ENCODE measurements at places on chromosomes 5 and 9.

GRCh38 chr9:21751998-21752397 is 50.4 kb upstream of the MTAP start:
- no peak for DNase-seq

DNA sequence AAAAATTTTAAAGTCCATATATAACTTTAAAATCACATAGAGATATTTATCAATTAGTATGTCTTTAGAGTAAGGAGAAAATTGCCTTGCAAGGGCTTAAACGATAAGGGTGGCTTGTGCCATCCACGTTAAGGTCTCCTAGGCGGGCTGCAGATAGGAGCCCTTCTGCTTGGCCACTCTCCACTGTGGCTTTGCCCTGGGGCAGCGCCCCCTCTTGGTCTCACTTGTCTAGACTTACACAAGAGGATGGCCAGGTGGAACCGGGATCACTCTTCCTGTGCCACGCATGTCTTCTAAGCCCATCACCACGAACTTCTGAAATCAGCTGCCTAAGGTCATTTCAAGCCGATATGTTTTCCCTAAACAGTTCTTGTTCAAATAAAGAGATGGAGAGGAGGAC is 2.9 kb downstream of the FPGS start:
- DNase-seq, result peak; percentile 9

GRCh38 chr5:64807520-64807919 is 38.8 kb downstream of the CWC27 start:
- DNase-seq, result no peak

GRCh38 chr5:161530700-161531099 is 15.8 kb downstream of the GABRB2 start:
- DNase-seq, result no peak

- DNase-seq, result no peak
Observed at GRCh38 chr9:130275156-130275555, 9.6 kb downstream of the HMCN2 start.

DNA sequence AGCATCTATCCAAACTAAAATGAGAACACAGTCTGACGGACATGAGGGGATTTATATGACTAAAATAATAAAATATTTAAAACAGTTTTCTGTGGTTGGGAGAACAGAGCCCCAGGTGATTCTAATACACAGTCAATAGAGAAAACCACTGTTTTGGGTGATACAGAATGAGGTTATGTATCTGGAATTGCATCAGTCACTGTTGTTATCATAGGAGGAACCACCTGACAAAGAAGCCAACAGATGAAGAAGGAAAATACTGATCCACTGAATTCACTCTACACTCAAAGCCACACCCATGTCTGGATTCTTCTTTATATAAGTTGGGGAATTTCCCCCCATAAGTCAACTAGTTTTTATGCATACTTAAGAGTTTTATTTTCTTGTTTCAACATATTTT is 799.0 kb downstream of the TLR4 start:
- no peak for DNase-seq

DNA sequence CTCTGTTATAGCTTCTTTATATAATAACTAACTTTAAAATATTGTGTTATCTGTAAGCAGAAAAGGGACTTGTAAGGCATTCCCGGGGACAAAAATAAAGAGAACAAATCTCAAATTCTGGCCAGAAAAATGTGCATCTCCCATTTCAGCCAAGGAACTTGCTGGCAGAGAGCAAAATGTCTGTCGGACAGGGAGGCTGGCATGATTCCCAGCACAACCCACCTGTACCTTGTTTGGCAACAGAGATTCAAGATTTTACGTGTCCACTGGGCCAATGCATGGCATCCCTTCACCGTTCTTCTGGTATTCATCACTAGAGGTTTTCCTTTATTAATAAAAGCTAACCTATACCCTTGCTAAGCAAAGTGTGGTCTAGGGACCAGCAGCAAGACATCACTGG is 566.6 kb downstream of the PSAT1 start:
- no peak for DNase-seq

DNA sequence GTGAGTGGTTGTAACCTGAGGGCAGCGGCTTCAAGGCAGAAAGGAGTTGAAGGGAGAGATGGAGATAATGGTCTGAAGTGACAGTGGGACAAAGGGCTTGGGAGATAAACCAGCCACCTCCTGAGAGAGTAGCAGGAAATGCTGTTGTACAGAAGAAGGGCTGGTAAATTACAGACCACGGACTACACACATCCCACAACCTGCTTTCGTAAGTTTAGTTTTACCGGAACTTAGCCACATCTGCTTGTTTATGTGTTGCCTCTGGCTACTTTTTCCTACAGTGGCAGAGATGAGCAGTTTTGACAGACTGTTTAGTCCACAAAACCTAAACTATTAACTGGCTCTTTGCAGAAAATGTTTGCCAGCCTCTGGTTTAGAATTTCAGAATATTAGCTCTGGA is 269.5 kb downstream of the ARHGEF28 start:
- no peak for DNase-seq

Measured in GDM1 (cell line).